Pulmonary artery endothelial cell (primary cell): ENCODE measurements at places on chromosomes 13 and 19. TPM values are rescaled to one million over a fixed set of nuclear protein-coding genes. Genes with fewer than 3 reads are reported as not detected.

- DNase-seq = no peak
Measured at GRCh38 chr13:28568286-28568685, 73.4 kb upstream of the FLT1 start.

- DNase-seq = no peak
Measured at GRCh38 chr13:107512551-107512950, 702.8 kb downstream of the LIG4 start.

DNA sequence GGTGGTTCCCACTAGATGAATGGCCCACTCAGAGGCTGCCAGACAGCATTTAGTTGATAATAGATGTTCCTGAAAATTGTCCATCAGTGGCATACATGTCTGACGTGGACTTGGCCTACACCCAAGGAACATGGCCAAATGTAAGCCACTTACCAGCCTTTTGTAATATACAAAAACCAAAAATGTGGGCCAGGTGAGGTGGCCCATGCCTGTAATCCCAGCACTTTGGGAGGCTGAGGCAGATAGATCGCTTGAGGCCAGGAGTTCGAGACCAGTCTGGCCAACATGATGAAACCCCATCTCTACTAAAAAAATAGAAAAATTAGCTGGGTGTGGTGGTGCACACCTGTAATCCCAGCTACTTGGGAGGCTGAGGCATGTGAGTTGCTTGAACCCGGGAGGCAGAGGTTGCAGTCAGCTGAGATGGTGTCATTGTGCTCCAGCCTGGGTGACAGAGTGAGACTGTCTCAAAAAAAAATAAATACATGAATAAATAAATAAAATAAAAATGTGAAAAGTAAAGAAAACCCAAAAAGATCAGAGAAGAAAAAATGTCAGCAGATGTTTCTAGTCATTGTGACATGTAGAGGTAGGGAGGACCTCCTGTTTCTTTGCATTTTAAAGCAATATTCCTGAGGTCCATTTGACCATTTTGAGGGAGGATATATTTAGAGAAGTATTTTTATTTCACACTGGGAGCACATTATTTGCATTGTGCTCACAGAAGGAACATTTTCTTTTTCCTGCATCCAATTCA, 7.1 kb upstream of the WTIP start:
- DNase-seq = no peak

DNA sequence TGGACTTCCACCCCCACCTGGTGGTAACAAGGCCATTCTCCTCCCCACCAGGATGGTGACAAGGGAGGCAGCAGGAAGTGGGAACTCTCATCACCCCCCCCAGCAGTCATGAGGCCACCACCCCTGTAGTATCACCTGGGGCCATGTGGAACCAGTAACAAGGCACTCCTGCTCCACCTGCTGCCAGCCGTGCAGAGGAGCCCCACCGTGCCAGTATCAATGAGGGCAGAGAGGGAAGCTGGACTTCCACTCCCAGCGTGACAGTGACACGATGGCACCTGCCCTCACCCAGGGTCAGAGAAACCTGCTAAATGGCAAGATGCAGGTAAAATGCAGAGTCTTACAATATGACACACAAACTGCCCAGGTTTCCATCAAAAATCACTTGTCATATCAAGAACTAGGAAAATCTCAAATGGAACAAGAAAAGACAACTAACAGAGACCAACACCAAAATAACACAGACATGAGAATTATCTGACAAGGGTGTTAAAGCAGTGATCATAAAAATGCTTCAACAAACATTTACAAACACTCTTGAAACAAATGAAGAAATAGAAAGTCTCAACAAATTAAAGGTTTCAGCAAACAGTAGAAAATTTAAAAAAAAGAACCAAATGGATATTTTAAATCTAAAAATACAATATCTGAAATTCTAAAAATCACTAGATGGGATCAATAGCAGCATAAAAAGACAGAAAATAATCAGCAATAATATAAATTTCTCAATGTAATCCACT, 9.1 kb upstream of the SPACA7 start:
- DNase-seq = no peak

DNA sequence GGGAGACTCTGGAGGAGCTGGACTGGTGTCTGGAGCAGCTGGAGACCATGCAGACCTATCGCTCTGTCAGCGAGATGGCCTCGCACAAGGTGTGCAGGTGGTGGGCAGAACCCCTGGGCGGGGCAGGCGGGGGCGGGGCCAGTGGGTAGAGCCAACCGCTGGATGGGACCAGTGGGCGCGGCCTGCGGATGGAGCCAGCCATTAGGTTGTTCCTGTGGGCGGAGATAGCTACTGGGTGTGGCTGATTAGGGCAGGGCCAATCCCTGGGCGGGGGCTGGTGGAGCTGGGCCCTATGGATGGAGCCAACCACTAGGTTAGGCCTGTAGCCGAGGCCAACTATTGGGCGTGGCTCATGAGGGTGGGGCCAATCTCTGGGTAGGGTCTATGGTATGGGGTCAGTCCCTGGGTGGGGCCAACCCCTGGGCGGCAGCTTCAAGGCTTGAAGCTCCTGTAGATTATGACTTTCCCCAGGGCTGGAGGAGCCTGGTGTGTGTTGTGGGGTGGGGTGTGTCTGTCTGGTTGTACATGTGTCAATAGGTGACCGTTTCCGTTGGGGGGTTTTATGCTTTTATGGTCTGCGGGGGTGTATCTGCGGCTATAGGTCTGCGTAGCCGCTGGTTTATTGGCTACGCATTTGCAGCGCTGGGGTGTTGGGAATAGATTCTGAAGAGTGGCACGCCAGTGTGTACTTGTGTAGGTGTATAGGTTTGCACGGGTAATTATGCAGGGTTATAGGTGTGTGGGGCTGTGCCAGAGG, 30.7 kb downstream of the PDE4A start:
- no peak for DNase-seq

DNA sequence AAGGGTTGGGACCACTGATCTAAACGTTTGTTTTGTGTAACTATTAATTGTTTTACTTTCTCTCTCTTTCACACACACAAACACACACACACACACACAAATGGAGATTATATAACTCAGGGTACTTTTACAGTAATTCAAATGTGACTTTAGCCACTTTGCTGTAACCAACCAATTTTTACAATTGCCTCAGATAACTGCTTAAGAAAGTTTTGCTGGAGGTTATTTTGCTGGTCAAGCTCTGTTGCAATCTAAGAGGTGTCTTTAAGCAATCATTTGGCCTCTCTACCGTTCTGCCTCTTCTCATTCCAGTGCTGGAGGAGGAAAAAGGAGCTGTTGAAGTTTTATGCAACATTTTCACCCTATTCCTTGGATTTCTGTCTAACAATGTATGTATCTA, 63.0 kb downstream of the TBC1D4 start:
- no peak for DNase-seq

DNA sequence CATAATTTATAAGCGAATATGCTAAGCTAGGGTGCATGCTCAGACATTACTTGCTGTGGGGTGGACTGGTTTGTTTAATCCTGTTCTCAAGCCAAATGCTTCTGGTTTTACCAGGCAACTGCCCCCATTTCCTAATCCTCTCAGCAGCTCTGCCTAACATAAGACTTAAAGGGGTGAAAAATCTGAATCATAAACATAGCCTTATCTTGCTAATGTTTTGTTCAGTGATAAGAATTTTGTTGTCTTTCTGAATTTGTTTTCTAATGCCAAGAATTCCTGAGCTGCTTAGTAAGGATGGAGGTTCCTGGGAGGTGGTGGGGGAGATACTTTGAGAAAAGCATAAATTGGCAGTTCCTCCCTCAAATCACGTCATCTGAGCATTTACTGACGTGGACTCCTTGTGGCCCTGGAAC, 42.7 kb downstream of the ING1 start:
- no peak for DNase-seq

- DNase-seq = no peak
Measured at GRCh38 chr13:30116379-30116778, 191.0 kb downstream of the KATNAL1 start.

DNA sequence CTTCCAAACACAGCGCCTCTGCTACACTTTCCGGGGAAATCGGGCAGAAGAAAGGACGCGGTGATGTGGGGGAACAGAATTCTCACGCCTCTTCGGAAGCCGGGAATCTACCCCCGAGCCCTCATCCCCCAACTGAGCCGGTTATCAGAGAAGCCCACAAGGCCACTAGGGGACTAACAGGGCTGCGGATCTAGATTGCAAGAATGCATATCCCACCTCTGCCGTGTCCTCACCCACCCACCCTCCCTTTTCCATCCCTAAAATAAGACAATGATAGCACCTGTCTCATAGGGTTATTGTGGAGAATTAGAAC, 1.1 kb downstream of the IGFLR1 start:
- no peak for DNase-seq

DNA sequence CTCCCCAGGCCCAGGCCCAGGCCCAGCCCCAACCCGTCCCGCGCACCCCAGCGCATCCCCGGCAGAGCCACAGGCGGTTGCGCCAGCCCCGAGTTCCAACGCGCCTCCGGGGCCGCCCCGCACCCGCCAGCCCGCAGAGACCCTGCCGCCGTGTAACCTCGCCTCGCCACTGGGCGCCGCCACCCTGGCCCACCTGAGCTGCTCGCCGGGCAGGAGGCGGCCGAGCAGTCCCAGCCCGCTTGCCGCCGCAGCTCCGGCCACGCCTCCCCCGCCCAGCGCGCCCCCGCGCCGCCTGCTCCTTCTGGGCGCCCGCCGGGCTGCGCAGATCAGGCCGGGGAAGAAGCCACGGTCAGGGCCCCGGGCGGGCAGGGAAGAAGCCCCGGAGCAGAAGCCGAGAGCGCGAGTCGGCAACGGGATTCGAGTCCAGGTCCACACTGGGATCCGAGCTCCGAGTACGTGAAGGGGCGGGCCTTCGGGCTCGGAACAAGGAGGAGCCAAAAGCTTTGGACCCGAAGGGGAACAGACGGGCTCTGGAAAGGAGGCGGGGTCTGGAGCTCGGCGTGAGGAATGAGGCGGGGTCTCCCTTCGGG, at the start of gene MBOAT7:
MBOAT7 (minus strand) TSS at position 436 of the 590 bp plus-strand sequence. CDS start 1,072 bp downstream, outside the sequence.
- DNase-seq = no peak

DNA sequence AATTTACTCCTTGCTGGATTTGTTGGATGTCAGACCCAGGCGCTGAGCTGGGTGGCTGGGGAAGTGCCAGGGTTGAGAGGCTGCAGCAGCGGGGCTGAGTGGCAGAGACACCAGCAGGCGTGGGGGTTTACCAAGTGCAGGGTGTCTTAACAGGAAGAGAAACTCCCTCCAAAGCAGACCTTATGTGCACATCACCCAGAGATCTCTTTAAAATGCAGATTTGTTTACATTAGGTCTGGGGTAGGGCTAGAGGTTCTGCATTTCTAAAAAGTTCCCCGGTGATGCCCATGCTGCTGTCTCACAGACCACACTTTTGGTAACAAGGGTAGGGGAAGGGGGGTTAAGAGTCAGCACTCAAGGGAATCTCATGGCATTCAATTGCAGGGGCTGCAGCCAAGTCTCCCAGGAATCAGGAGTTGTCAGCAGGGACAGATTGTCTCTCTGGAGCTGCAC, 80.7 kb upstream of the OLFM4 start:
- DNase-seq = no peak

DNA sequence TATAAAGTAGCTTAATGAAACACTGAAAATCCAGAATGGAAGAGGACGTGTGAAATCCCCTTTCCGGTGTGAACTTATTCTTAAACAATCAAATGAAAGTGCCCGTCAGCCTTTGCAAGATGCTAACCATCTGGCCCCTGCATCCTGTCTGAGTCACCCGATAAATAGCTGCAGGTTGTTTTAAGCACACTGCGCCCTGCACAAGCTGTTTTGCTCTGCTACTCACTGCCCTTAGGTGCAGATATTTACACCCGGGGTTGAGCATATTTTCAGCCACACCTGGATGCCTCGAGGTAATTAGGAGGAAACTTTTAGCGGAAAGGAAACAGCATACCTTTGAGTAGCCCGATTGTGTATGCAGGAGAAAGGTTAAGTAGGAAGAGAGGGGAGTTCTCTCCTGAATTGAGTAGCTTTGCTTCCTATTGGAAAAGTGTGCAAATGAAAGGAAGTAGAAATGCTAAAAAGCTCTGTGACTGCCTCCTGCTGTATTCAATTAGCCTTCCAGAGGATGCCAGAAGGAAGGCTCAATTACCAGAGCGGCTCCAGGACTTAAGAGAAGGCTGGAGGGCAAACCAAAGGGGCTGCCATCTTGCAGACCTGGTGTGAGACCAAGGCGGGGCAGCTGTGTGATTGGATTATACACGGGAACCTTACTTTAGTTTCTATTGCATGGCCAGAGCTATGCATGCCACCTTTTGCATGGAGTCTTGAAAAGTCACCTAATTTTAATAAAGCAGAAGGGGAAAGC, 42.5 kb downstream of the IRS2 start:
- peak; percentile 58 for DNase-seq

DNA sequence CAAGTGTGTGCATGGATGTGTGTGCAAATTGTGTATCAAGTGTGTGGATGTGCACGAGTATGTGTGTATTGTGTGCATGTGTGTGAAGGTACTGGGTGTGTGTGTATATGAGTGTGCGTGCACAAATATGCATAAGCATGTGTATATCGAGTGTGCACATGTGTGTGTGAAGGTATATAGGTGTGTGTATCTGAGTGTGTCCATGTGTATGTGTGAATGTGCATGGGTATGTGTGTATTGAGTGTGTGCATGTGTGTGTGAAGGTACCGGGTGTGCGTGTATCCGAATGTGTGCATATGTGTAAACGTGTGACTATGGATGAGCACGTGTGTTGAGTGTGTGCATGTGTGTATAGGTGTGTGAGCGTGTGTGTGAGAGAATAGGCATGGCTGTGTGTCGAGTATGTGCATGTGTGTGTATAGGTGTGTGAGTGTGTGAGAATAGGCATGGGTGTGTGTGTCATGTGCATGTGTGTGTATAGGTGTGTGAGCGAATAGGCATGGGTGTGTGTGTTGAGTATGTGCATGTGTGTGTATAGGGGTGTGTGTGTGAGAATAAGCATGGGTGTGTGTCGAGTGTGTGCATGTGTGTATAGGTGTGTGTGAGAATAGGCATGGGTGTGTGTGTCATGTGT, 12.8 kb downstream of the EVI5L start:
- no peak for DNase-seq

- DNase-seq = no peak
Measured at GRCh38 chr13:63631006-63631405, 2215.4 kb upstream of the PCDH20 start.

The ERCC5 gene
- 35.9 and 48.1 TPM in 2 replicates for total RNA-seq

The OR7C1 gene
- not detected in 2 replicates for total RNA-seq

The ZNF571 gene
- total RNA-seq = 1.6 and 2.9 TPM in 2 replicates

The C19orf81 gene
- 0.59 and 0.63 TPM in 2 replicates for total RNA-seq

The PRODH2 gene
- total RNA-seq = not detected in 2 replicates
